ENCODE measurements at places on chromosomes 3 and 15.

DNA sequence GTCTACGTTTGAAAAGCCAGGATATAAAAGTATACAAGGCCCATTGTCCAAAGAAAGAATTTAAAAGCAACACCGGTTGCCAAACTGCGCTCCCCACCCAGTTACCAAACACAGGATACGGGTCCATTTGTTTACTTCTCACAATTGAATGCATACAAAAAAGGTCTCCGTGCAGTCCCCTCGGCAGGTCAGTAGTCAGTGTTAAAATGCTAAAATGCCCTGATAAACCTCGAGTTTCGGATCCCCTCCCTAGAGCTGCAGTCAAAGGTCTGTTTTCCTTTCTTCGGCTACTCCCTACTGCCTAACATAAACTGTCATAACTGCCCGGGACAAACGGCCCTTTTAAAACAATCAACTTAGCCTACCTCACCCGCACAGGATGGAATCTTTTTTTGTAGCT is 534.6 kb downstream of the FOXP1 start:
- no peak for DNase-seq

GRCh38 chr15:68031404-68031803 is 22.7 kb upstream of the PIAS1 start:
- DNase-seq, result no peak

- DNase-seq, result no peak
These were observed 170.5 kb upstream of the TBL1XR1 start for GRCh38 chr3:177367788-177368187.

DNA sequence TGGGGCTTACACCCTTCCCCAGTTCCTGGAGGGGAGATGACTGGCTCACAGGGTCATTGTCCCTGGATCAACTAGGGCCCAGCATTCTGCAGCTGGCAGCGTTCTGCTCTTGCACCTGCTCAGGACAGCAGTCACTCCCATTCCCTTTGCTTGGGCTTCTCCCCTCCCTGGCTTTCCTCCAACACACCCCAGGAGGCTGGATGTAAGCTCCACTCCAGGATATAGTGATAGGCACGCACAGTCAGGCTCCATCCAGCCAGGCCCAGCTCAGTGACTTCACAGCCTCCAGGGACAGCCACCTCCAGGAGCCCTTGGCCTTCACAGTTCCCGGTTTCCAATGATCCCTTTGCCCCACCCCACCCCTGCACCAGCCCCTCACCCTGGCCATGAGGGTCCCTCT is 1.9 kb downstream of the SPTBN5 start:
- no peak for DNase-seq

GRCh38 chr3:50392101-50392715 is 32.9 kb upstream of the TMEM115 start:
- no peak for DNase-seq

GRCh38 chr15:99554880-99555488 is 10.8 kb upstream of the MEF2A start:
- DNase-seq, result no peak

GRCh38 chr3:187264021-187264420 is 27.5 kb downstream of the MASP1 start:
- DNase-seq, result no peak

- no peak for DNase-seq
These were observed 11.9 kb downstream of the RASA2 start for GRCh38 chr3:141498598-141499223.

- DNase-seq, result no peak
These were observed 322.7 kb upstream of the ZNF717 start for GRCh38 chr3:76107935-76108570.

GRCh38 chr3:71865727-71866126 is 80.8 kb upstream of the PROK2 start:
- no peak for DNase-seq

GRCh38 chr3:184117636-184118035 is 17.5 kb upstream of the EIF2B5 start:
- no peak for DNase-seq

DNA sequence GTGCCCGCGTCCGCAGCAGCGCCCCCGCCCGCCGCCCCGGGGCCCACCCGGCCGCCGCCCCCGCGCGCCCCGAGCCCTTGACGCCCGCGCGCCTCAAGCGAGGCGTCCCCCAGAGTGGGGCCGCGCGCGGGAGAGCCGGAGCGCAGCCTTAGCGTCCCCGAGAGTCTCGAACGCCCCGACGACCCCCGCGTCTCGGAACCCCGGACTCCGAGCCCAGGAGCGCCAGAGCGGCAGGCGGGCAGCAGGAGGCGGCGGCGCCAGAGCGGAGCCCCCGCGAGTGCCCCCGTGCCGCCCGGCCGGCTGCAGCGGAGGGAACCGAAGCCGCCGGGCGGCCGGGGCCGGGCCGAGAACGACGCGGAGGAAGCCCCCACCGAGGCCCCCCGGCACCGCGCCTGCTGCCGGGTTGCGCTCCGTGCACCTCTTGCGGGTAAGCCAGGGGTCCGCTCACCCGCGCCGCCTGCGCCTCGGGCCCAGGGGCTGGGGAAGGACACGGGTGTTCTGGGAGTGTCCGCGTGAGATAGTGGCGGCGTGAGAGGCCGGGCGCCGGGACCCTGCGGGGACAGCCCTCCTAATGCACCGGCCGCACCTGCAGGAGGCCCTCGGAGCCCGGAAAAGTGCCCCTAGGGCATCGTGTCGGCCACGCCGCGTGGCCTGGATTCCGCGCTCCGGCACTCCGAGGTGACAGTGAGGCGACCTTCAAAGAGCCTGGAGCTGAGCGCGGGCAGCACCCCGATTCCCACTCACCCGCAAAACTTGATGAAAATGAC is 52.0 kb upstream of the ULK4 start:
- DNase-seq, result no peak

- no peak for DNase-seq
These were observed 11.9 kb downstream of the TLNRD1 start for GRCh38 chr15:81012588-81012987.

GRCh38 chr15:60972301-60972700 is 256.8 kb downstream of the RORA start:
- no peak for DNase-seq

GRCh38 chr3:150680562-150680961 is 23.2 kb downstream of the ERICH6 start:
- no peak for DNase-seq

- no peak for DNase-seq
These were observed 76.3 kb upstream of the LIPC start for GRCh38 chr15:58355382-58355971.

- DNase-seq, result no peak
These were observed 52.6 kb downstream of the IQCH start for GRCh38 chr15:67307156-67307555.

DNA sequence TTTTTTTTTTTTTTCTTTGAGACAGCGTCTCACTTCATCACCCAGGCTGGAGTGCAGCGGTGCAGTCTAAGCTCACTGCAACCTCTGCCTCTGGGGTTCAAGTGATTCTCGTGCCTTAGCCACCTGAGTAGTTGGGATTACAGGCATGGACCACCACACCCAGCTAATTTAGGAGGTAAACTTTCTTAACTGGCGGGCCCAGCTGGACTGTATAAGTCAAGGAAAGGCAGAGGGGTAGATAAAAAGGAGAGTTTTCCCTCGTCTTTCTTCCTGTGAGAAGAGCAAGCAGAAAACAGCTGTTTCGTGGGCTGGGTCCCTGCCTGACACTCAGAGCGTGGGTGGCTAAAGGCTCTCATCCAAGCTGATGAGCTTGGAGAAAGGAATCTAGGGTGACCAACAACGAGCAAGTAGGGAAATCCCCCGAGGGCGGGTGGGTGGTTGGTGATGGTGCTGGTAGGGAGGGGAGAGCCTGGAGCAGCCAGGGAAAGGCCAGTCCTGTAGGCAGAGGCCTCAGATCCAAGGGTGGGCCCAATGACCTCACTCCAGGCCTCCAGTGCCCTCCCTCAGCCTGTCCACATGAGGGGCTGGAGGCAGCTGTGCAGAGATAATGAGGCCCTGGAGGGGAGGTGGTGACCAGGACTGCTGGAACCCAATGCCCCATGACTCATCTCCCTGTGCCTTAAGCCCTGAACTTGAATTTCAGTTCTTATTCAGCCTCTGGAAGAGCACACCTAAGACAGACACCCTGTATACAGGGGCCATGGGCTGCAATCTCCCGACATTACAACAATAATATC is 43.1 kb upstream of the LIMD1 start:
- no peak for DNase-seq

DNA sequence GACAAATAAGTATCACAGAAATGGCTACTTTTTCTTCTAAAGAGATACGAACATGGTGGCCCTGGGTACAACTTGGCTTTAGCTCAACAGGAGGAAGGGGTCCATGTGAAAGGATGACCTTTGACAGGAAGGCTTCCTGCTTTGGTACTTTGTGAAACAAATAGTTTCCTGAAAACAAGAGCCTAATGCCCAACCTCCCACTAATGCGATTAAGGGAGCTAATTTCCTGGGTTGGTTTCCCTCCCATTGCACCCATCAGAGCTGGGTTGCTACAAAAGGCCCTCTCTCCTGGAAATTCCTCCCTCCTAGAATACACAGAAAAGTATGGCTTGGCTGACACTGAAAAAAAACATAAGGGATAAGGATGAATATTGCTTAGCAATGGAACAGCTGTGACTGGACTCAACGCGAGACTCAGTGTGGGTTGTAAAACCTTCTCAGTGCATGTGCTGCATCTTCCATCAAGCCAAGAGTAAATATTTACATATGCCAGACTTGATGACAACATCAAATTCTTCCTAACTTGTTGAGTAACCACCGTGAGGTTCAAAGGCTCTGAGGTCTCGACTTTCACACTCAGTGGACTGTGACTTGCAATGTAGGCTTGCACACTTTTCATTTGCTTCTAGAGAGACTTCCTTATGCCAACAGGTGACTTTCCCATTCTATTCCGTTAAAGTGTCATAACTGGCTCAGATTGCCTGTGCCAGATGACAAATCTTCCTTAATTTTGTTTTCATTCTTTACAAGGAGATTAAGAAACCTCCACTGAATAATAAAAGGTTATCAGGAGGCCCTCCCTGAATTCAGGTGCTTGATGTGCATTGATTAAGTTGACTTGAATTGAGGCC is 60.1 kb downstream of the ADAMTS9 start:
- no peak for DNase-seq

DNA sequence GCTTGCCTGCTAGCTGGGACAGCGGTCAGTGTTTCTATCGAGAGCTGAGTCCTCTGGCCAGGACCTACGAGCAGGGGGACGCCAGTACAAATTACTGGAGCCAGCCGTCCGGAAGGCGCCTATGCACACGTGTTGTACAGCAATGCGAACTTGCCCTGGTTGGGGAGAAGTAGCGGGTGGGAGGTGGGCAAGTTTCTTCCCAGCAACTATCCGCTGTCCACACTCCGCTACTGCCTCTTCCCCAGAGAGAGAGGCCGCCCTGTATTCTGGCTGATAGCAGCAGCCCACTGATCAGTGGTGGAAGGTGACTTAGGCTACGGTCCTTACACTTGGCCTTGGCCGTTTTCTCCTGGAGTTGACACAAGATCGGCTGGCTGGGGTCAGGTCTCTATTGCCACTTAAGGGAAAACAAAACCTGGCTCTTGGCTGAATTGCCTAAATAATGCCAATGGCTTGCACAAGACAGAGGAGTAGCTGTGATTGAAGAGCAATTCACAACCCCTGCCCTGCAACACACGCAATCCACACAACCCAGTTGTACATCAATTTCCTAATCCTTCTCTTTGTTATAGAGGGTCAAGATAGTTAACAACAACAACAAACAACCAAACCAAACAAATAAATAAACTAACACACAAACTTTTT is 12.8 kb upstream of the SHC4 start:
- no peak for DNase-seq

- DNase-seq, result no peak
These were observed 71.9 kb upstream of the CHRNB4 start for GRCh38 chr15:78712797-78713515.

GRCh38 chr3:185409957-185410356 is 47.0 kb downstream of the MAP3K13 start:
- no peak for DNase-seq

DNA sequence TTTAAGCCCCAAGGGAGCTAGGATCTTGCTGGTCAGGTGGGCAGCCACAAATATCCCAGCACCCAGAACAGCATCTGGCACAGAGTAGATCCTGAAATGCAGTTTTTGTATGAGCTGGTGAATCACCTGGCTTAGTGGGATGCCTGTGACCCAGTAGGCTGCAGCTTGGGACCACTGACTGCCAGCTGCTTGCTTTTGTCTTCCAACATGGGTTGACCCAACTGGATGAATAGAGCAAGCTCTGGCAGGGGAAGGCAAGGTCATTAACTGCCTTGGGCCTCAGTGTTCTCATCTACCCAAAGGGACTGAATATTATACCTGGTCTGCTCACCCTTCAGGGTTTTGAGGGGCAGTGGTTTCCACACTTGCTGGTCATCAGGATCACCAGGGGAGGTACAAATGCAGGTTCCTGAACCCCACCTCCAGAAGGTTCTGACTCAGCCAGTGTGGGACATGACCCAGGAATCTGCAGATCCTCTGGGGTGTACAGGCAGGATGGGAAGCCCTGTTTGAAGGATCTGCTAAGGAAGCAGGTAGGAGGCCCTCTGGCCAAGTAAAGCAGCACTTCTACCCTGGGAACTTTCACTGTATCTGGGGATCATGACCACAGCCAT is 55.4 kb downstream of the ITGA11 start:
- DNase-seq, result no peak

DNA sequence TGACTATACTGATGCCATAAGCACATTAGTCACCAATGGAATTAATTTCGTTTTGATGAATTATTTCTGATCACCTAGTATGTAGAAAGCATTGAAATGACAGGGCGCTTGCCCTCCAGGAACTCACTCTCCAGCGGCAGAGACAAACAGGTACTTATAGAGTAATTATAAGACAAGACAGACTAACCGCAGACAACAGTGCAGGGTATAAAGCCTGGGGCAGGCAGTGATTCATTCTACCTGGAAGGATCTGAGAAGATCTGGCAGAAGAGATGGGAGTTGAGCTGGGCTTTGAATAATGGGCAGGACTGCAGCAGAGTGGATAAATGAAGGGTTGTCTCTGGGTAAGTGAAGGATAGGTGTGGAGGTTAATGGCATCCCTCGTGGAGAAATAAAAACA is 331.8 kb downstream of the FGF12 start:
- DNase-seq, result no peak

- DNase-seq, result no peak
These were observed 7.7 kb downstream of the COL8A1 start for GRCh38 chr3:99646107-99646435.
